ENCODE measurements at places on chromosomes 13 and 19.

DNA sequence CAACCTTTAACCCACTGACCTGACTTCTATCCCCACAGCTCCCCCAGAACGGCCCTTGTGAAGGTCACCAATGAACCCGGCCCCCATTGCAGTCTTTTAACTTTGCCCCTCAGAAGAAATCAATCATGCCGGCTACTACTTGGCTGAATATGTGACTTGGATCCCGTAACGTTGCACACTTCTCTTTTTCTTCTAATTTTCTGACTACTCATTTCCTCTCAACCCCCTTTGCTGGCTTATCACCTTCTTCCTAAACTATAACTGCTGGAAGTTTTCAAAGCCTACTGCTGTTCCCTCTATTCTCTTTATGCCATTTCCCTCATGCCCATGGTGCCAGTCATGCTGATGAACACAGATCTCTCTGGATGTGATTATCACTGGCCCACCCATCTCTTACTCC lies 367.6 kb downstream of the DNAJC15 start:
- DNase-seq, result no peak

DNA sequence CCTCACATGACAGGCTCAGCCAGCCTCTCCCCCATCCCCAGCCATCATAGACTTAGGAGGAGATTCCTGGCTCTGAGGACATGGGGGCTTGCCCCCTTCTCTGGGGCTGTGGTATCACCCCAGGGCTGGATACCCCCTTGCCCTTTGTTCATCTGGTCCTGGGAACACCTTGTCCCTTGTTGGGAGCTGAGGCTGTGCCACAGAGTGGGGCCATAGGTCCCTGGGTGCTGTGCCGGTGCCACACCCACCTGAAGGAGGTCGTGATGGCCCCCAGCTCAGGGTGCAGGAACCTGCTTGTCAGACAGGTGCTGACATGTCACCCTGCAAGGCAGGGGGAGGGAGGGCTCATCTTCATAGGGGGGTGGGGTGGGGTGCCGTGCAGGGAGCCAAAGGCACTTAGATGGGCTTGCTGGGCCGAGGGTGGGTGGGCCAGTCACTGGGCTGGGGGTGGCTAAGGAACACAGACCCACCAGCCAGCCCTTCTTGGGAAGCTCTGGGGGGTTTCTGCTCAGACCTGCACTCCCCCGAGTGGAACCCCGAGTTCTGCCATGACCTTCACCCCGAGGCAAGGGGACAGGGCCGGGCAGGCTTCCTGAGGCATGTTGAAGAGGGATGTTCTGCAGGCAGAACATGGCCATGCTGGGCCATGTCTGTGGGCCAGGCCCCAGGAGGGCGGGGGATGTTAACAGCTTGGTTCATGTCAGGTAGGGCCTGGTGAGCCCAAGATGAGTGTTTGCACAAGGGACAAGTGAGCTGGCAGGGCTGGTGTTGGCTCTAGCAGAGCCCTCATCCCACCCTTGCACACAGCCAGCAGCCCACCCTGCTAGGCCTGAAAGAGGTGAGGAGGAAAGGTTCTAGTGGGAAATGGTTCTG lies 28.0 kb downstream of the TSSK6 start:
- DNase-seq, result no peak

GRCh38 chr13:73496711-73497110 lies 437.9 kb downstream of the KLF5 start:
- DNase-seq, result no peak

- no peak for DNase-seq
These were observed 426.1 kb upstream of the KLF12 start for GRCh38 chr13:74560325-74560724.

DNA sequence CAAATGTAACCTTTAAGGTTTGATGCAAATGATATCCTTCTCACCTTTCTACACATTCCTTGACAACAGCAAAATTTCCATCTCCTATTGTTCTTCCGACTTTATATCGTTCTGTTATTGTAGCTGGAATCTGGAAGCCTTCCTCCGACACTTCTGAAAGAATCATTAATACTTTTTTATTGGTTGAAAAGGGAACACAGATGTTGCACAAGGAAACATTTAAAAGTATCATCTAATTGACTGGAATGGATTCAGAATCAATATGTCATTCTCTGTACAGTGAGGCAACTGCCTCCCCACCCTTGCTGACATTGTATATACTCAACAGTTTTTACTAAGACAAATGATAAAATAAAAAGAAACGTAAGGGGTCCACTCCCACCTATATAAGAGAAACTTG lies 295.2 kb downstream of the DCLK1 start:
- no peak for DNase-seq

GRCh38 chr13:114118511-114119123 lies 13.8 kb downstream of the RASA3 start:
- DNase-seq, result peak; percentile 71

DNA sequence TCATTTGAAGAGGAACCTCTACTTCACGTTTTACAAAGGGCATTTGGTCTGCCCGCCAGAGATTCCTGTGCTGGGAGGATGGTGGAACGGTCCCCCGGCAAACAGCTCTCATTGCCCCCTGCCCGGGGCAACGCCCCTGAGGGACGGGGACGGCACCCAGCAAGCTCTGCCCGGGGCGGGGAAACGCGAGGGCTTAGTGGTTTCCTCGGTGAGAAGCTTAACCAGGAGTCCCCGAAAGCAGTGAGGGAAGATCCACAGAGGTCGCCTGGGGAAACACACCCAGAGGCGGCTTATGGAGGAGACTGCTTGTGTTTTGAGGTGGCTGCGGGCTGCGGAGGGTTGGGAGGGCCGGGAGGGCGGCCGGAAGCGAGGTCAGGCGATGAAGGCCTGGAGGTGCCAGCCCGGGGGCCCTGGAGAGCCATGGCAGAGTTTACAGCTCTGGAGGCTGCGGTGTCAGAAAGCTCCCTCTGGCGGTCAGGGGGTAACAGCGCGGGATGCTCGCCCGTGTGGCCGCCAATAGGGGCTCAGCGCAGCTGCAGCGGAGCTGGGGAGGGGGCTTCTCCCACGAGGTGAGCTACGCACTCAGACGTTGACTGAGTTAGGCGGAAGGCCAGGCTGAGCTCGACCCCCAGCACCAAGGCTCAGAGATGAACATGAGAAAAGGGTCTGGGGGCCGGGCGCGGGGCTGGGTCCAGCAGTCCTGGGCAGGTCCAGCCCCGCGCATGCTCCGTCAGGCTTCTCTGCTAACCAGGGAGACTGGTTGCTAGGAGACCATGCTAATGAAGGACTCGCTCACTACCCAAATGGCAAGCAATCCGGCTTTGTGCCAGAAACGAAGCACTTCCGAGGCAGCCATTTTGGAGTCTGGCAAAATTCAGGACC lies 652 bp upstream of the TPGS1 start:
- DNase-seq, result peak; percentile 100

DNA sequence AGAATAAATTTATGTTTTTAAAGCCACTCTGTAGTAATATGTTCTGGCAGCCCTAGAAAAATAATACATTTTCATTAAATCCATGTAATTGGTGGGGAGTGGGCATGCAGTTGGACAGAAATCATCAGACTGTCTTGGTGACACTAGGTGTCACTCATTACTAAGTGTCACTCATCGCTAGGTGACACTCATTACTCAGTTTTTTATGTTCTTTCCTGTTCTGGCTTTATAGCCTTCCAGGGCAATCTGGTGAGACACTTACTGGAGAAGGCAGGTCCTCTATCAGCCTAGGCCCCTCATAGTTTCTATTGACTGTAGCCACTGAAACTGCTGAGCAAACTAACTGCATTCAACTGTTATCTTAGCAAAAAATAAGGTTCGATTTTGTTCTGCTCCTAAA lies 542.1 kb downstream of the SLITRK1 start:
- DNase-seq, result no peak

DNA sequence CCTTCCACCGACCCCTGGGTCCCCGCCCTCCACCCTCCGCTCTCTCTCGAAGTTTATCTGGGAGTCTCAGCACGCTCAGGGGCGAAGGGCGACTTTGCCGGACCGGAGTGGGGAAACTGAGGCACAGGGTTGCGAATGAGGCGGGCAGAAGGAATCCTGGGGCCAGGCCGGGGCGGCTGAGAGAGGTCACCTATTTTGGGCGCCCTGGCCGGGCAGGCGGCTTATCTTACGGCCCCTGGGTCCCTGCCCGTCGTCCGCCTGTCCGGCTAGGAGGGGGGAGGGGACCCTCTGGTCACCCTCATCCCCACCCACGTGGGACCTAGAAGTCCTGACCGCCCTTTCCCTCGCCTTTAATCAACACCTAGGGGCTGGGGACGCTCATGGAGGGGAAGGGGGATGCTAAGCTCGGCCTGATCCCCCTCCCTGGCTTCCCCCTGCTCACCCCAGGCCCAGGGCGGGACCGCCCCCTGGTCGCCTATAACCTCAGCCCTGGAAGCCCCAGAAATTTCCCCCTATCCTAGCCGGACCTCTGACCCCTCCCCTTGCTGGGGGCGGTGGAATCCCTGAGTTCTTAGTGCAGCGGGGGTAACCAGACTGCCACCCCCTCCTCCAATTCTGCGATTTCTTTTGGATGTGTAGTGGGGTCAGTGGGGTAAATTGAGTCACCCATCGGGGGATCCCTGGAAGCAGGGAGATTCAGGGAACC lies 556 bp downstream of the TRIP10 start:
- DNase-seq, result no peak

- peak; percentile 91 for DNase-seq
These were observed 3.5 kb downstream of the ANGPTL4 start for GRCh38 chr19:8367327-8368001.

GRCh38 chr13:42751693-42752092 lies 29.7 kb upstream of the FAM216B start:
- DNase-seq, result no peak

DNA sequence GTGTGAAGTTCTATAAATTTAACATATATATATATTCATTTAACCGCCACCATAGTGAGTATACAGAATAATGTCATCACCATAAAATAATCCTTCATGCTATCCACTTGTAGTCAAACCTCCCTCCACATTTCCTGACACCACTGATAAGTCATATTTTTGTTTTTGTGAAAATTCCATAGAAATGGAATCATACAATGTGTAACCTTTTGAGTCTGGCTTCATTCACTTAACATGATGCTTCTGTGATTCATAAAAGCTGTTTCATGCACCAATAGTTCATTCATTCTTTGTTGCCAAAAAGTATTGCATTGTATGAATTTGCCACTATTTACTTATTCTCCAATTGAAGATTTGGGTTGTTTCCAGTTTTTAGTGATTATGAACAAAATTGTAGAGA lies 497.5 kb upstream of the PCDH20 start:
- DNase-seq, result no peak

- no peak for DNase-seq
These were observed 14.0 kb downstream of the ARHGAP33 start for GRCh38 chr19:35789195-35789977.

DNA sequence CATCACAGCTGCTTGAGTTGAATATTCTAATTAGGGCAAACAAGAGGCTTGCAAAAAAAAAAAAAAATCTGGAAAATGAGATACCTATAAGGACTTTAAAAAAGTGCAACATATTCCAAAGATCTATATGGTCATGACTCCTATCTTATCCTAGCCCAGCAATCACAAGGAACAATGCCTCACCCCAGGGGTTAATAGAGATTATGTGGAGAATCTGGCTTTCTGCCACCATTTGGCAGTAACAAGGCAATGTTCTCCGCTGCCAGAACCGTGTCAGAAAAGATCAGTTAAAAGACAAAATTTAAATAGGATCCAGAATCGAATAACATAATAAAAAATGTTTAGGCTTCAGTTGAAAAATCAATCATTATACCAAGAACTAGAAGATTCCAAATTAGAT lies 1643.2 kb upstream of the PRR20A start:
- DNase-seq, result no peak

- no peak for DNase-seq
These were observed 74.2 kb downstream of the SPACA7 start for GRCh38 chr13:112450118-112450903.

DNA sequence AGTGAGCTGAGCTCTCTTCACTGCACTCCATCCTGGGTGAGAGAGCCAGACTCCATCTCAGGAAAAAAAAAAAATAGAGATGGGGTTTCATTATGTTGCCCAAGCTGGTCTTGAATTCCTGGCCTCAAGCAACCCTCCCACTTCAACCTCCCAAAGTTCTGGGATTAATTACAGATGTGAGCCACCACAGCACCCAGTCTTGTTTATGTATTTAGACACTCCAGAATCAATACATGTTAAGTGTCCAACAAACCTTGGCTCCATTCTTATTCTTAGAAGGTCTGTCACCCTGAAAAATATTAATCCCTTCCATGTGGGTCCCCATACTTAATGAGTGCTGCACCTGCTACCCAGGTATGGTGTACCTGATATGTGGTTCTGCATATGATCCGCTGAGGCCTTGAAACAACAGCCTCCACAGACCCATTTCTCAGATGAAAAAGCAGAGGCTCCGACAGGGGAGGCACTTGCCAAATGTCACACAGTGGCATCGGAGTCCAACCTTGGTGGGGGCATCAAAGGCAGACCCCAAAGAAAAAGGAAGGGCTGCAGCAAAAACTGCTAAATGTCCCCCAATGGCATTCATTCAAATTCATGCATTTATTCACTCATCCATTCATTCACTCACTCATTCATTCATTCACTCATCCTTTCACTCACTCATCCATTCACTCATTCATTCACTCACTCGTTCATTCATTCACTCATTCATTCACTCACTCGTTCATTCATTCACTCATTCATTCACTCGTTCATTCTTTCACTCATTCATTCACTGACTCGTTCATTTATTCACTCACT lies 16.7 kb downstream of the TICAM1 start:
- DNase-seq, result no peak

DNA sequence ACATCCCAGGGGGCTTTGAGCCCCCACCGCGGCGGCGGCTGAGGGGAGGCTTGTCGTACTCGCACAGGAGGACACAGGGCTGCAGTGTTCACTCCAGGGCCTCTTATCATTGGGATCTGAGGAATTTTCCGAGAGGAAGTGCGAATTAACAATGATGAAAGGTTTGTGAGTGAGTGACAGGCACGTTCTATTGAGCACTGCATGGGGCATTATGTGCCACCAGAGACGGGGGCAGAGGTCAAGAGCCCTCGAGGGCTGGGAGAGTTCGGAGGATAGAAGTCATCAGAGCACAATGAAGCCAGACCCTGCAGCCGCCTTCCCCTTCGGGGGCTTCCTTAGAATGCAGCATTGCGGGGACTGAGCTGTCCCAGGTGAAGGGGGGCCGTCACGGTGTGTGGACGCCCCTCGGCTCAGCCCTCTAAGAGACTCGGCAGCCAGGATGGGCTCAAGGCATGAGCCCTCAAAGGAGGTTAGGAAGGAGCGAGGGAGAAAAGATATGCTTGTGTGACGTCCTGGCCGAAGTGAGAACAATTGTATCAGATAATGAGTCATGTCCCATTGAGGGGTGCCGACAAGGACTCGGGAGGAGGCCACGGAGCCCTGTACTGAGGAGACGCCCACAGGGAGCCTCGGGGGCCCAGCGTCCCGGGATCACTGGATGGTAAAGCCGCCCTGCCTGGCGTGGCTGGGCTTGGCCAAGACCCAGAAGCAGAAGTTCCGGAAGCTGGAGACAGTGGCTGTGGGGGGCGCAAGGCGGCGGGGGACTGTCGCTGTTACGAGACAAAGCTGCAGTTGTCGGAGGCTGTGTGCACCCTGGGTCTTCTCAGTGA lies 53.9 kb downstream of the MCF2L start:
- no peak for DNase-seq

DNA sequence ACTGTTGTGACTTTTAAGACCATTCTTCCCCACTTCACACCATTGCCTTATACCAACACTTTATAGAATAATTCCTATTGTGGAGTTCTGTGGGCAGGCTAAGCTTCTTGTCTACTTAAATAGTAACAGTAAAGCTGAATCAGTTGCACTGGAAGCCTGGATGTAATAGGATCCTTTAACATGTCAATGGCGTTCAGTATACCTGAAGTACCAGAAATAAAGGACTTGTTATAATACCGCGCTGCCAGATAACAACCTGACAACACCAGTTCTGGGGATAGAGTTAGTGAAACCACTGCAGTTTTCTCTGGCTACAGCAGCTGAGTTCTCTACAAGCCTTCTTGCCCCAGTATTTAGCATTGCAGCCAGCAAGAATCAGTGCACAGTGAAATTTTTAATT lies 52.0 kb upstream of the TNFRSF19 start:
- DNase-seq, result no peak
